ENCODE measurements at places on chromosomes 11 and 22.

DNA sequence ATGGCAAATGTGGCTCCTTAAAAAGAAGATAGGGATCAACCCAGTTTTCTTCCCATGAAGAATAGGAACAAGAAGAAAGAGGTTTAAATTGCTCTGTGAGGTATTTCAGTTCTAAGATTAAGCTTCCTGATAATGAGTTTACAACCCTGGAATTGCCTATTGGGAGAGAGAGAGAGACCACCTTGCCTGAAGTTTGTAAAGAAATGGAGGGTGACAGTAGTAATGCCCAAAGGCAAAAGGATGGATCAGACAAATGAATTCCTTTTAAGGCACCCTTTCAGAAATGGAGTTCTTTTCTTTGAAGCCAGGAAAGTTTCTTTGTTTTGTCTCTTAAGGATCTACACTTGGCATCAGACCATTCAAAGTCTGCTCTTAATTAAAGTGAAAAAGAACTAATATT is 74.3 kb downstream of the DDIAS start:
- DNase-seq, result no peak

- no peak for DNase-seq
These were observed 9.0 kb upstream of the PCF11 start for GRCh38 chr11:83147895-83148294.

GRCh38 chr11:44734843-44735381 is 8.2 kb downstream of the TSPAN18 start:
- DNase-seq, result no peak

DNA sequence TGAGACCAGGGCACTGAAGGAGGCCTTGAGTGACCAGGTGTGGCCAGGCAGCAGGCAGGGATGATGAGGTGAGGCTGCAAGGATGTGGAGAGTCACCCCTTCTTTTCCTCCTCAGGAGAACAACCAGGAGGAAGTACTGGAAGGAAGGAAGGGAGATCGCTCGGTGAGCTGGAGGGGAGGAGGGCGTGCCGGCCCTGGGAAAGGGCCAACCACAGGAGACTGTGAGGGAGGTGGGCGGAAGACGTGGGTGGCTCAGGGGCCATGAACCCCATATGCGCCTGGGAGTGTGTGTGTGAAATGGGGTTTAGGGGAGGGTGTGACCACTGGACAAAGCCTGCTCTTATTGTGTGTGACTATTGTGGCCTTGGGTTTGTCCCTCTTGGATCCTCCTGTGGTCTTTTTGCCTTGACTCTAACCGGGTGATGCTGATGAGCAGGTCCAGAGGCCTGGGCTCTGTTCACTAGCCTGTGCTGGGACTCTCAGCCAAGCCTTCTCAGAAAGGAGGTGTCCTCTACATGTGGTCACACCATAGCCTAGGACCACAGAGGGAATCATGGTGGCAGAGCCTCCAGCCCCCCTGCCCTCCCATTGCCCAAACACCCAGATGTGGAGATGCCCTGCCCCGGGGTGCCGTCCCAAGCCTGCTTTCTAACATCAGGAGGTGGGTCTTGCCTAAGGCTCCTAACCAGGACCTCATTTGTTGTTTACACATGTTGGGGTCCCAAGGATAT is 41.3 kb upstream of the TUB start:
- DNase-seq, result no peak

DNA sequence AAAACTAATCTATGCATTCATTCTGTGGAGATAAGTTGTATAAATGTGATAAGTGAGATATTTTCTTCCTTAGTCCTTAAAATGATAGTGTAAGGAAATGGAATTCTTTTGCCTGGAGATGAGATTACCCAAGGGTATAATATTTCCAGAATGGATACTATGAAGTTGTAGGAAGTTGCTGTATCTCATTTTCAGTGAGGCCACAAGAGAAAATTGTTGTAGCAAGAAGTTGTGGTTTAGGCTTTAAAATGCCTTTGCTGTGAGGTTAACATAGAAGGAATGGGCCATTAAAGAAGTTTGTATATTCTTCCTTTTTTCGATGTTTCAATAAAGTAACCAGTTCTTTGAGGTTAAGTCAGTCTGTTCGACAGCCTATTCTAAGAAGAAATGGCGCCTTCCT is 50.7 kb upstream of the LIN7C start:
- DNase-seq, result no peak

- DNase-seq, result no peak
These were observed 33.7 kb upstream of the MPPED1 start for GRCh38 chr22:43377896-43378704.

DNA sequence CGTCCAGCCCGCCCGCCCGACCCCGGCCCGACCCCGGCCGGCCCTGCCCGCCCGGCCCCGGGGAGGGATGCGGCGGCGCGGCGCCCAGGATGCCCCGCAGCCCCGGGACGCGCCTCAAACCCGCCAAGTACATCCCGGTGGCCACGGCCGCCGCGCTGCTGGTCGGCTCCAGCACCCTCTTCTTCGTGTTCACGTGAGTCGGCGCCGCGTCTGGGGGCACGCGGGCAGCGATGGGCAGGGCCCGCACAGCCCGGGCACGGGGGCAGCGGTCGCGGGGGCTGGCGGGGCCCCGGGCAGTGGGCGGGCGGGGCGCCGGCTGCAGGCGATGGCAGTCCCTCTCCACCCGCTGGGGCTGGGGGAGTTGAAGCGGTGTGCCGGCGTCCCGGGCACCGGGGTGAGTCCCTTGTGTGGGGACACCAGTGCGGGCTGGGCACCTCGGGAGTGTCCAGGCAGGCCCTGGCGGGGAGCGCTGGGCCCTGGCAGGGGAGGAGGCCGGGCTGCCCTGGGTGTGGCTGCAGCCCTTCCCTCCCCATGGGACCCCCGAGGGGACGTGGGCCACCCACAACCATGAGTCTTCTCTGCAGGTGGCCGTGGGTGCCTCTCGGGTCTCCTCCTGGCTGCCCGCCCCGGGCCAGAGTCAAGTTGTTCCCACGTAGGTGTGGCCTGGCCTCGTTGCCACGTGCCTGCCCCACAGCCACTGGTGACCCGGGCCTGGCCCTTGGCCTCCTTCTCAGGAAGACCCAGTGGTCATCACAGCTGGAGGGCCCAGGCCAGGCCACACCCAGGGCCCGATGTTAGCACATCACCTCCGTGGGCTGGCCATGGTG is 468 bp downstream of the ZDHHC8 start:
- DNase-seq, result no peak

- no peak for DNase-seq
These were observed 55.2 kb downstream of the SLC1A2 start for GRCh38 chr11:35363854-35364780.

DNA sequence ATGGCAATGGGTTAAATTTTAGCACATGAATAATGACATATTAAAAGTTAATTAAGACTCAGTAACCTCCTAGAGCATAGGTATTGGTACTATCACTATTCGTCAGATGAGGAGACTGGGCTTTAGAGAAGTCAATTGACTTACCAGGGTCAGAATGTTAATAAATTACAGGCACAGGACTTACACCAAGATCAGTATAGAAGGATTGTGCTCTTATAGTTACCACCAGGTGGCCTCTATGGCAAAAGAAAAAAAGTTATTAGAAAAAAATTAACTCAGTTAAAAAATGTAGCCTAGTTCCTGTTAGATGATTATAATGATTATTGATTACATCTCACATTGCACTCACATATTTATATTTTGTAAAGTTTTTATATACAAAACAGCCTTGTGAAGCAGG is 1163.7 kb downstream of the FAM181B start:
- DNase-seq, result no peak

DNA sequence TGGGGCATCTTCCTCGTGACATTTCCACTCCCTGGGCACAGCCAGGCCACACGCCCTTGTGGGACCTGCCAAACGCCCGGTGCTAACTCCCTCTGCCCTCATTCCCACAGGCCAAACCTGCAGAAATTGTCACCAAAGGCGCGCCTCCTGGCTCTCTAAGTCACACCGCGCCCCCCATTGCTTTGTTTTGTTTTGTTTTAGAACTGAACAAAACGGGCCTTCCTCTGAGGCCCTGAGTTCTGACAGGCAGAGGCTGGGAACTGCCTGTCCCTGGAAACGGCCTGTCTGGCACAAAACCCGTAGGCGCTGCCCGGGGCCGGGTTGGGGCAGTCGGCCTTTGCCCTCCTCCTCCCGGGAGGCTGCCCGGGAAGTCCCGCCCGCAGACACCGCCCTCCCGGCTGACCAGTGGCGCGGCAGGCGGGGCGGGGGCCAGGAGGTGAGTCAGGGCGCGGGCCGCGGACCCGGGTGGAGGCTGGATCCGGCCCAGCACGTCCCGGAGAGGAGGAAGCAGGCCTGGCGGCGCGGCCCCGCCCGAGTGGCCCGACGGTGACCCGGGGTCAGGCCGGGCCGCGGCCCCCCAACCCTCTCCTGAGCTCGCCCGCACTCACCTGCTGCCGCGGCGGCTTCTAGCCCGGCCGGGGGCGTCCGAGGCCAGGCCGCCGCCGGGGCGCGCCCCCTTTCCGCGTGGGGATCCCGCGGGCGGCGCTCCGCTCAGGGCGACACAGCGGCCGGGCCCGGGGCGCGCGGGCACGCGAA is 465 bp downstream of the SUN2 start:
- no peak for DNase-seq

GRCh38 chr22:50146439-50147238 is 23.9 kb upstream of the PANX2 start:
- no peak for DNase-seq

DNA sequence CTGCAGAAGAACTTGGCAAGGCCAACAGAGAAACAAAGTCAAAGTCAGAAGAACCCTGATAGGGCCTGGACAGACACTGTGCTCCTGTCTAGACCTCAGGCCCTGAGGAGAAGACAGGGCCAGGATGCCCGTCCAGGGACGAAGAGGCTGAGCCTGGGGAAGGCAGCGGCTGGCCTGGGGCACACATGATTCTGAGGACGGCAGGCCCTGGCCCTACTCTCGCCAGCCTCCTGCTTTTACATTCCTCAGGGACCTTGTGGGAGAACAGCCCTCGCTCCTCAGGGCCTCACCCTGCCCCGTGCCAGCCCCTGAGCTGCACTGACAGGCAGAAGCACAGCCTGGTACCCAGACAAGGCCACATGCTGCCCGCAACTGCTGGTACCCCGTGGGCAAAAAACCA is 43.6 kb upstream of the TTLL12 start:
- no peak for DNase-seq

- DNase-seq, result no peak
These were observed 182.9 kb upstream of the NCAM1 start for GRCh38 chr11:112778091-112778876.

- no peak for DNase-seq
These were observed 24.6 kb downstream of the RCN1 start for GRCh38 chr11:32115446-32115845.

DNA sequence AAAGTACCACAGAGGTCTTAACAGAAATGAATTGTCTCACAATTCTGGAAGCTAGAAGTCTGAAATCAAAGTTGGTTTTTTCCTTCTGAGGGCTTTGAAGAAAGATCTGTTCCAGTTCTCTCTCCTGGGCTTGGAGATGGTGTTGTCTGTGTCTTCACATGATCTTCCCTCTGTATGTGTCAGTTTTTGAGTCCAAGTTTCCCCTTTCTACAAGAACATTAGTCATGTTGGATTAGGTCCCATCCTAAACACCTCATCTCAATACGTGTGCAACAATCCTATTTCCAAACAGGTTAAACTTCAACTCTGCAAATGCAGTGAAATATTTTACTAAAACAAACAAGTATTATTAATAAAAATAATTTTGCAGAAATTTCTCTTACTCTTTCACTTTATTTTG is 3.1 kb upstream of the PTS start:
- no peak for DNase-seq

GRCh38 chr11:72643547-72643946 is 30.7 kb downstream of the PDE2A start:
- DNase-seq, result no peak

DNA sequence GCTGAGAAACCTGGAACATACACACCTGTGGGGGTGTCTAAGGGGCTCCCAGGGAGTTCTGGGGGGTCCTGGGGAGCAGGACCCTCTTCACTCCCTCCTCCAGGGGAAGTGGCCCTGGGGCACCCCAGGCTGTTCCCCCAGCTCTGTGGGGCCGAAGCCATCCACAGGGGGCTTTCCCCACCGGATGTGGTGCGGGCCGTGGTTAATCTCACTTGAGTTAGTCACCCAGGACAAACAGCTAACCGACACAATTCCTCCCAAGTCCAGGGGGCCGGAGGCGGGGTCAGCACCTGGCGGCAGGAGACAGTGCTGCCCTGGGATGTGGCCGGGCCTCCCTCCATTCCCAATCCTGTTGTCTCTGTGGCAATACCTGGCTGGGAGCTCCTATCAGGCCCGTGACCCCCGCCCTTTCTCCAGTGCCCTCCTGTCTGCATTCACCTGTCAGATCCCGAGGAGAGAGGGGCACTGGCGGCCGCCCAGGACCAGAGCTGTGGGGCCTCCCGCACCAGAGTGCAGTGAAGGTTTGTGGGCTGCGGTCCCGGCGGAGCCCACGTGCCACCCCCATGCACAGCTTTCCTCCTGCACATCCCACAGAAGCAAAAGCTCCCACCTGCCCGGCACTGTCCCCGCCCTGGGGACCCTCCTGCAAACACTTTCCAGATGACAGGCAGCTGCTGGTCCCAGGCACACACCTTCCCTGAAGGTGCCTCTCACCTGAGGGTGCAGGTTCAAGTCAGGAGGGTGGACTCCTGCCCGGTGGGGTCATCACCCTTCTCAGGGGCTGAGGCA is 5.2 kb upstream of the MUC5AC start:
- DNase-seq, result no peak

DNA sequence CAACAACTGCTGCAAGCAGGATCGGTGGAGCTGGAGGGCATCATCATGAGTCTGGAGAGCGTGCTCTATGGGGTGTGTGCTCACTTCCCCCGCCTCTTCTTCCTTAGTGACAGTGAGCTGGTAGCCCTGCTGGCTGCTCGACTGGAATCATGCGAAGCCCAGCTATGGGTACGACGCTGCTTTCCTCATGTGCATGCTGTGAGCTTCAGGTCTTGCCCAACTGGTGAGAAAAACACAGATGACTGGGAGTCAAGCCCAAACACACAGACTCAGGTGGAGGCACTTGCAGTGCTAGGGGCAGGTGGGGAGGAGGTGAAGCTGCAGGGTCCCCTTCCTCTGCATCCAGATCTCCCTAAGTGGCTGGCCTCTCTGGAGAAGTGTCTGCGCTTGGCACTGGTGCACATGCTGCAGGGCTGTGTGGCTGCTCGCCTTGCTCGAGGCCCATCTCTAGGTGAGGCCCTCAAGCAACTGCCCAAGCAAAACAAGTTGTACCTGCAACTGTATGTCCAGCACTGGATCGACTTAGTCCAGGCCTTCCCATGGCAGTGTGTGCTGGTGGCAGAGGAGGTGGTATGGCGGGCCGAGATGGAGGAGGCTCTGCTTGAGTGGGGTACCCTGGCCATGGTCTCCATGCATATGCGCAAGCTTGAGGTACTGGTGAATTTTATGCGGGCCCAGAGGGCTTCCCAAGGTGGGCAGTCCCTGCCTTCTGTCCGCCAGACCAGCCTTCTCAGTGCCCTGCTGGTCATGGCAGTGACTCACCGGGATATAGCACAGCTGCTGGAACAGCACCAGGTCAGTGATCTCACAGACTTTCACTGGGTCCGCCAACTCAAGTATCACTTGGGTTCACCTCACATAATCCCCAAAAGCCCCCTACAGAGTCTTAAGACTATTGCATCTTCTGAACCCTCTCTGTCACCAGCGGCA is 48.1 kb downstream of the DNHD1 start:
- no peak for DNase-seq

DNA sequence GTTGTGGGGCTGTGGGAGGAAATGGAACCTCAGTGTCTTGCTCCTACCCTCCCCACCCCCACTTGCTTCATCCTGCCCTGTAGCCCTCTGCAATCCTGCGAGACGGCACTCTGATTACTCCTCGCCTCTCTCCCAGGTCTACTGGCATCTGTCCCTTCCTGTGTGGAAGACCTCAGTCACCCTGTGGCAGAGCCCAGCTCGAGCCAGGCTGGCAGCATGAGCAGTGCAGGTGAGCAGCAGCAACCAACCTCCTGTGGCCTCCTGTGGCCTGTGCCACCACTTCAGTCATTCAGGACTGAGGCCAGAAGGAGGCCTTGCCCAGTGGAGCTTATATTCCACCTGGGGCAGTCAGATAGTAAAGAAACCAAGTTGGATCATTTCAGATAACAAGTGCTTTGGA is 14.7 kb upstream of the MAPK8IP1 start:
- DNase-seq, result no peak
